ENCODE measurements at places on chromosomes 16 and 17. TPM values are rescaled to one million over a fixed set of nuclear protein-coding genes. Genes with fewer than 3 reads are reported as not detected.
A peak's percentile ranks its signal among the peaks of the same experiment; 100 is the strongest.

Gene CD300H
- not detected for total RNA-seq

Gene TMEM114
- not detected for total RNA-seq

Gene MT1G
- total RNA-seq, result 64.1 TPM

Gene CACNB1
- 2.2 TPM for total RNA-seq

Gene DOC2A
- 6.9 TPM for total RNA-seq

Gene NECAB2
- not detected for total RNA-seq

Gene KCNAB3
- total RNA-seq, result 1.4 TPM

Gene MT4
- total RNA-seq, result not detected

Gene KRTAP1-1
- not detected for total RNA-seq

DNA sequence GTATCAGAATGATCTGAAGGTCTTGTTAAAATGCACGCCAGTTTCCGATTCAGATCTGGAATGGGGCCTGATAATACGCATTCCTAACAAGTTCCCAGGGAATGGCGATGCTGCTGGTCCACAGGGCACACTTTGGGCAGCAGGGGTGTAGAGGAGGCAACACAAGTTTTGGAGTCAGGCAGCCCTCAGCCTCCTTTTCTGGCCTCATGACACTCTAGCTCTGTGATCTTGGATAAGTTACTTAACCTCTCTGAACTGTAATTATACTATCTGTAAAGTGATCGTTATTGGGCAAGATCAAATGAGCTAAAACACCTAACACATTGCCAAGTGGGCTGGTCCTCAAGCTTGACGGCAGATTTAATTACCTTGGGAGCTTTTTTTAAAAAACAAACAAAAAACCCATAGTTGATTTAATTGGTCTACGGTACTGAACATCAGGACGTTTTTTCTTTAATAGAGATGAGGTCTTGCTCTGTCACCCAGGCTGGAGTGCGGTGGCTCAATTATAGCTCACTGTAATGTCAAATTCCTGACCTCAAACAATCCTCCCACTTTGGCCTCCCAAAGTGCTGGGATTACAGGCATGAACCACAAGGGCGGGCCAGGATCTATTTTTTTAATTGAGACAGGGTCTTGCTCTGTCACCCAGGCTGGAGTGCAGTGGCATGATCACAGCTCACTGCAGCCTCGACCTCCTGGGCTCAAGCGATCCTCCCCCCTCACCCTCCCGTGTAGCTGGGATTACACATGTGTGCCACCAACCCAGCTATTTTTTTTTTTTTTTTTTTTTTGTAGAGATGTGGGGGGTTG lies 10.0 kb upstream of the MRPS23 start:
- no peaks in the 10 kb centered on the region for H3K36me3 ChIP-seq
- DNase-seq, result no peak
- H3K27ac ChIP-seq, result no peak overlapping the region
- H3K4me1 ChIP-seq, result peaks cover 33% of the 10 kb centered on the region

- DNase-seq, result no peak
- no peaks in the 10 kb centered on the region for H3K27me3 ChIP-seq
- no peaks in the 10 kb centered on the region for H3K36me3 ChIP-seq
- H3K4me3 ChIP-seq, result no peak overlapping the region
- H3K4me1 ChIP-seq, result peaks cover 3% of the 10 kb centered on the region
- no peak overlapping the region for H3K27ac ChIP-seq
Measured at GRCh38 chr17:46869296-46869695, 17.9 kb downstream of the WNT9B start.

- peaks cover 3% of the 10 kb centered on the region for H3K4me1 ChIP-seq
- no peak for DNase-seq
- no peaks in the 10 kb centered on the region for H3K36me3 ChIP-seq
- no peak overlapping the region for H3K27ac ChIP-seq
- H3K4me3 ChIP-seq, result no peak overlapping the region
- H3K27me3 ChIP-seq, result peaks cover 10% of the 10 kb centered on the region
Measured at GRCh38 chr17:6786618-6787017, 10.6 kb downstream of the FBXO39 start.

- no peaks in the 10 kb centered on the region for H3K36me3 ChIP-seq
- DNase-seq, result peak; percentile 50
- no peaks in the 10 kb centered on the region for H3K27me3 ChIP-seq
- H3K4me3 ChIP-seq, result no peak overlapping the region
- no peak overlapping the region for H3K27ac ChIP-seq
- no peaks in the 10 kb centered on the region for H3K4me1 ChIP-seq
Measured at GRCh38 chr16:46947900-46948547, 25.4 kb downstream of the DNAJA2 start.

- no peak overlapping the region for H3K4me3 ChIP-seq
- H3K27me3 ChIP-seq, result no peaks in the 10 kb centered on the region
- DNase-seq, result no peak
- no peak overlapping the region for H3K27ac ChIP-seq
- H3K4me1 ChIP-seq, result no peaks in the 10 kb centered on the region
- H3K36me3 ChIP-seq, result no peaks in the 10 kb centered on the region
Measured at GRCh38 chr16:71912534-71913275, 17.4 kb downstream of the IST1 start.

- no peaks in the 10 kb centered on the region for H3K36me3 ChIP-seq
- peaks cover 9% of the 10 kb centered on the region for H3K4me1 ChIP-seq
- peaks cover 17% of the 10 kb centered on the region for H3K27me3 ChIP-seq
Measured at GRCh38 chr16:66131895-66132294, 234.6 kb upstream of the CDH5 start.

DNA sequence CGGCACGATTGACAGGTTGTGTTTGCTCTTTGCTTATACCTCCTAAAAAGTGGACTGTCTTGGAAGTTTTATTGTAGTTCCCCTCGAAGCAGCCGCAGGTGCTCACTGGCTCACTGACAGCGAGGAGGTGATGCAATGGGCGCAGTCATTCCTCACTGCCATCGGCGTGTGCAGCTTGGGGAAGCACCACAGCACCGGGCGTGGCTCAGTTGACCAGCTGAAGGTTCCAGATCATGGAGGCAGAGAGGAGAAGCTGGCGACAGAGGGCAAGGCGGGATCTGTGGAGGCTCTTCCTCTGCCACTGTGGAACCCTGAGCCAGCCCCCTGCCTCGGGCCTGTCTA lies 72.1 kb upstream of the TNRC6C start:
- no peaks in the 10 kb centered on the region for H3K27me3 ChIP-seq
- H3K27ac ChIP-seq, result no peak overlapping the region
- H3K4me3 ChIP-seq, result no peak overlapping the region
- H3K4me1 ChIP-seq, result peaks cover 9% of the 10 kb centered on the region

DNA sequence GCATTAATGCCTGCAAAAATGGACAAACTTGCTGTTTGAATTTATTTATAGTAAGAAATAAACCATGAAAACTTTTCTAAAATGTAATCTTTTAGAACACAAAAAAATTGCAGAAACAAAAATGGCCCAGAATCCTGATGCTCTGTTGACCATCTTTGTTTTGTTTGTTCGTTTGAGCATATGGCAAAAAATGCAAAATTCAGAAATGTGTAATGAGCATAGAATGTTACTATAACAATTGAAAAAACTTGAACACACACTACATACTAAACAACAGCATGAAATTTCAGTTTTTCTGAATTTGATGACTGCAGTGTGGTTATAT lies 1.1 kb upstream of the KPNA2 start:
- H3K36me3 ChIP-seq, result no peaks in the 10 kb centered on the region
- H3K27ac ChIP-seq, result no peak overlapping the region
- DNase-seq, result no peak

GRCh38 chr16:8925455-8925854 lies 38.3 kb downstream of the USP7 start:
- no peak overlapping the region for H3K4me3 ChIP-seq
- no peaks in the 10 kb centered on the region for H3K27me3 ChIP-seq
- no peaks in the 10 kb centered on the region for H3K4me1 ChIP-seq
- H3K27ac ChIP-seq, result no peak overlapping the region
- no peak for DNase-seq

DNA sequence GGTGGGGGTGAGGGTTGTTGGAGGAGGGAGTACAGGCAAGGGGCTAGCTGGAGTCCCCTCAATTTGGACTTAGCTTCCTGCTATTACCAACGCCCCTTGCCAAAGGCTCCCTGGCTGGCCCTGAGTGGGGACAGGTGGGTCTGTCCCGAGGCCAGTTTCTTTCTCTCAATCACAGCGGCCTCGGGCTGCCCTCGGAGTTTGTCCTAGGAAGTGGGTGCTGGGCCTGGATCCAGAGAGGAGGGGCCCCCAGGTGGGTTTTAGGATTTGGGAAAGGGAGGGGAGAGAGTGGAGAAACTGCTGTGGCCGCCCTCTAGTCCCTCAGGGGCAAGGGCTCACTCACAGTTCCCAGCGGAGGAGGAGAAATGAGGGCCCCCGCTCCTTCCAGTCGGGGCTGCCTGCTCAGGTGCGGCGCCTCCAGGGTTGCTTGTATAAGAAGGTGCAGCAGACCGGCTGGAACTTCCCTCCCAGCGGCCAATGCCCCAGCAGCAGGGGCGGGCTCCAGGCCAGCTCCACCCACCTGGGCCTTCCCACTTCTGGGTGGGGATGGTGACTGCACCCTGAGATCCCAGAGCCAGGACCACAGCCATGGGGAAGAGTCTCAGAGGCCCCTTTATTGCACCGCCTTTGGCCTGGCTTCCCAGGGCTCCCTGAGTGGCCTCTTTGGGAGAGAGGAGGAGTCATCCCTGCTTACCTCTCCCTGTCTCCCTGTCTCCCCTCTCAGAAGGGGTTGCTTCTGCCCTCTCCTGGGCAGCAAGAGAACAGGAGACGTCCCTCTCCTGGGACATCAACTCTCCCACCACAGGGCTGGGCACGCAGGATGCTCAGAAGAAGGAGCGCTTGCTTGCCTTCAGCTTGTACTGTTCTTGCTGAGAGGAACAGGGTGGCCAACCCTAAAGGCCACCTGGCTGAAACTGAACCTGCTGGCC lies 112.0 kb upstream of the SMURF2 start:
- peaks cover 23% of the 10 kb centered on the region for H3K4me1 ChIP-seq
- DNase-seq, result peak; percentile 89
- H3K27me3 ChIP-seq, result peaks cover 18% of the 10 kb centered on the region

- H3K27ac ChIP-seq, result no peak overlapping the region
- no peaks in the 10 kb centered on the region for H3K27me3 ChIP-seq
- DNase-seq, result no peak
- H3K4me1 ChIP-seq, result peaks cover 6% of the 10 kb centered on the region
- no peak overlapping the region for H3K4me3 ChIP-seq
Measured at GRCh38 chr17:50675627-50676026, 32.1 kb downstream of the ANKRD40 start.

DNA sequence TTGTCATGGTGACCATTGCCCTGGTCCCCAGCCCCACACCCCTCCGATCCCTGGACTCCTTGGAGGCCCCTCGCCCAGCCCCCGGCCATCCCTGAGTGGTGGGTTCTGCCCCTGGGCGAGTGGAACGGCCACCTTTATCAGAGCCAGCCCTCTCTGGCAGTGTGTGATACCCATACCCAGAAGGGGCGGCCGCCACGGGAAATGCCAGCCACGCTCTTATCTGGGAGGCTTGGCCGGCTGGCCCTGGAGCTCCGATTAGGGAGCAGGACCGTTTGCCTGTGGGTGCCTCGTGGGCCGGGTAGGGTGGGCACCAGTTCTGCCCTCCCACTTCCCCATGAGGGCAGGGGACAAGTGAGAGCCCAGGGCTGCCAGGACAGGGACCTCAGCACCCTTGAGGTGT lies 58.3 kb upstream of the ZC3H18 start:
- no peak overlapping the region for H3K4me3 ChIP-seq
- no peak for DNase-seq
- no peak overlapping the region for H3K27ac ChIP-seq
- H3K36me3 ChIP-seq, result no peaks in the 10 kb centered on the region
- peaks cover 43% of the 10 kb centered on the region for H3K4me1 ChIP-seq

DNA sequence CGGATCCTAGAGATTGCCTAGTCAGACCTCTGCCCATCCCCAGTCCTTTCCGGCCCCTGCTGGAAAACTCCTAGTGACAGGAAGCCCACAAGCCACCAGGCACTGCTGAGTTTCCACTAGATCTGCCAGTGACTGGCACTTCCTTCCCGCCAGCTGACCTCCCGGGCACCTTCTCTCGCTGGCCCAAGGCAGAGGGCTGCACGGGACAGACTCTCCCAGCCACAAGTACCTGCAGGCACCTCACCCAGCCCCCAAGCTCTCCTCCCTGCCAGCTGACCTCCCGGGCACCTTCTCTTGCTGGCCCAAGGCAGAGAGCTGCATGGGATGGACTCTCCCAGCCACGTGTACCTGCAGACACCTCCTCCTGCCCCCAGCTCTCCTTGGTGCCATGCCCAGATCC lies 66.3 kb upstream of the DOC2B start:
- no peaks in the 10 kb centered on the region for H3K4me1 ChIP-seq
- H3K4me3 ChIP-seq, result no peak overlapping the region
- no peak for DNase-seq
- no peak overlapping the region for H3K27ac ChIP-seq
- H3K36me3 ChIP-seq, result no peaks in the 10 kb centered on the region

DNA sequence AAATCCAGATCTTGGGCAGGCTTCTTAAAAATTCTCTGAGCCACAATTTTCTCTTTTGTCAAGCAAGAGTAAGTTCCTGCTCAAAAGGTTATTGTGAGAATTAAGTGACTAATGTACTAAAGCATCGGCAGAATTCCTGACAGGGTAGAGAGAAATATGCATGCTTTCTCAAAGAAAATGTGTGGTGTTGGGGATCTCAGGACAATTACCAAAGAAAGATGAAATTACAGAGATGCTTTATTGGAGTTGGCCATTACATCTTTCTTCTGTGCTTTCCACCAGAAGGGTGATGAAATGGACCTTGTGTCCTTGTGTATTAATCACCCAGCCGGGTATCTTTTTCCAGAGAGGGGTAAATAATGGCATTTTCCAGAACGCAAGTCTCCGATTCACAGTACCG lies 1.7 kb upstream of the USP43 start:
- no peak overlapping the region for H3K27ac ChIP-seq
- no peaks in the 10 kb centered on the region for H3K27me3 ChIP-seq
- no peaks in the 10 kb centered on the region for H3K36me3 ChIP-seq
- H3K4me1 ChIP-seq, result peaks cover 12% of the 10 kb centered on the region
- no peak for DNase-seq

GRCh38 chr16:17696616-17697015 lies 225.9 kb upstream of the XYLT1 start:
- DNase-seq, result no peak
- H3K4me3 ChIP-seq, result no peak overlapping the region
- H3K4me1 ChIP-seq, result no peaks in the 10 kb centered on the region
- no peaks in the 10 kb centered on the region for H3K27me3 ChIP-seq

GRCh38 chr17:45672301-45672700 lies 111.8 kb upstream of the CRHR1 start:
- DNase-seq, result no peak
- no peaks in the 10 kb centered on the region for H3K4me1 ChIP-seq
- no peak overlapping the region for H3K4me3 ChIP-seq
- H3K27ac ChIP-seq, result no peak overlapping the region
- H3K27me3 ChIP-seq, result no peaks in the 10 kb centered on the region
- H3K36me3 ChIP-seq, result no peaks in the 10 kb centered on the region

- no peak overlapping the region for H3K4me3 ChIP-seq
- H3K36me3 ChIP-seq, result no peaks in the 10 kb centered on the region
- H3K27me3 ChIP-seq, result no peaks in the 10 kb centered on the region
- no peak for DNase-seq
- no peaks in the 10 kb centered on the region for H3K4me1 ChIP-seq
Measured at GRCh38 chr17:40266882-40267281, 20.8 kb upstream of the CDC6 start.

All from hepatocyte (in vitro differentiated cells).